ENCODE measurements at places on chromosomes 2 and 18. TPM values are rescaled to one million over a fixed set of nuclear protein-coding genes. Genes with fewer than 3 reads are reported as not detected.

Gene NOL4
- 0.68 TPM for total RNA-seq

Gene GNLY
- not detected for total RNA-seq

Gene MAB21L4
- total RNA-seq = not detected

Gene MROH2A
- 0.80 TPM for total RNA-seq

Gene ALK
- 0.03 TPM for total RNA-seq

Gene SSB
- total RNA-seq = 172 TPM

Gene HOXD13
- total RNA-seq = 20.7 TPM

Gene ZNF2
- total RNA-seq = 3.4 TPM

DNA sequence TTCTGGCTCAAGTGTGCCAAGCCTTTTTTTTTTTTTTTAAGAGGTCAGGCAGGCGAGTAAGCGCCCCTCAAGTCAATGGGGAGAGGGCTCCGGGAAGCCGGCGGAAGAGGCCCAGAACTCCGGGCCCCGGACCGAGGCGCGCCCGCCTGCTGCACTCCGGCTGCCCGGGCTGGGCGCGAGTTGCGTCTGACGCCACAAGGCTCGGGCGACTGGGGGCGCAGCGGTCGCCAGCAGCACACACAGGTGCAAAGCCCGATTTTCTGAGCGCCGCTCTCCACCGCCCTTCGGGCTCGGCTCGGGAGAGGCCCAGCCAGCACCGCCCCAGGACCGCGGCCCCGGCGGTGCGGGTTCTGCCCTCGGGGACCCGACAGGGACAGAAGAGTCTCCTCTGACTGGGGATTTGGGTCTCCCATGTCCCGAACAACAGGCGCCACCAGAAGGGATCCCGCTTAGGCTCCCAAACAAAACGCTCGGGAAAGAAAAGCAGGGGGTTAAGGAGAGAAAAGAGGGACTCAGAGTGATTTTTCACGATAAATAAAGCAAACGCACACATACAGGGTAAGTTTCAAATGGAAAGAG lies 787 bp downstream of the ERBB4 start:
- peak; percentile 48 for DNase-seq

GRCh38 chr2:227703961-227704360 lies 13.9 kb downstream of the SLC19A3 start:
- DNase-seq = peak; percentile 61

DNA sequence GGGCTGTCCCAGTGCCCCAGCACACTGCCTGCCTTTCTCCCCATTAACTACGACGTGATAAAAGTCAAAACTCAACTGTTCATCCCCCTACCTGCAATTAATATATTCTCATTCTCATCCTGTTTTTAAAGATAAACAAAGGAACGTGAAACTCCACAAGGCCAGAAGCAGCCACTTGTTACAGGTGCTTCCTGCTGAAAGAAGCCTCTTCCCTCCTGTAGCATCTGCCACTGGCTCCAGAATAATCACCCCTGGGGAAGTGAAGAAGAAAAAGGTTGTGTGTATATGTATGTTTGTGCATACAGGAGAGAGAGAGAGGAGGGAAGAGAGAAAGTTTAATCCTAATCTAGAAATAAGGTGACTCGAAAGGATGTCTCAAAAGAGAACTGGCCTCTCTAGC lies 27.1 kb downstream of the KIAA2012 start:
- no peak for DNase-seq

- no peak for DNase-seq
Observed at GRCh38 chr2:109013051-109013450, 24.0 kb upstream of the EDAR start.

DNA sequence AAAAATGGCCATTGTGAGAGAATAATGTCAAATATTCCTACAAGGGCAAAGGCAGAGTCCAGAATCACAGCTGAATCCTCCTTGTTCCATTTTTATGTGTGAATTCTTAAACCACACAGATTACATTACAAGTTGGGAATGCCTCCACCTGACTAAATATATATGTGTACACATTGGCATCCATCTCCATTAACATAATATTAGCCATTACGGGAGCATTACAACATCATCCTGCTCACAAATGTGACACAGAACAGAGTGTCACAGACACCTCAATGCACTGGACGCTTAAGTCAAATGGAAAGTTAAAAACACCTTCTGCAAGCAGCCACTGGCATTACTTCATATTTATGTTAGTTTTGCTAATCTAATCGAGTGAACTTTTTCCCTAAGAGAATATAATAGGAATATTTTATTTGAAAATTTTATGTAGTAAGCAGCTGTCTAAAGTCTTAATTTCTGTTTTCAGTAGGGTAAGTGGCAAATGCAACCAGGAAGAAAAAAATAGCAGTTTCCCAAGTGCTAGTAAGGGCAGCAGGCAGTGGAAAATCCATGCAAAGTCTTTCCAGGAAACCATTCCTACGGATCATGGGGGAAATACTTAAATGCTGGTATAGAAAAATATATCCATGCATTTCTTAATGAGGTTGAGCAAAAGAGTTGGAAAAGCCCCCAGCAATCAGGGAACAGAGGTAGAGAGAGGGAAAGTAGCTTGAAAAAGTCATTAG lies 255.6 kb downstream of the OSR1 start:
- DNase-seq = no peak

- no peak for DNase-seq
Observed at GRCh38 chr2:144989579-144990270, 469.8 kb upstream of the ZEB2 start.

DNA sequence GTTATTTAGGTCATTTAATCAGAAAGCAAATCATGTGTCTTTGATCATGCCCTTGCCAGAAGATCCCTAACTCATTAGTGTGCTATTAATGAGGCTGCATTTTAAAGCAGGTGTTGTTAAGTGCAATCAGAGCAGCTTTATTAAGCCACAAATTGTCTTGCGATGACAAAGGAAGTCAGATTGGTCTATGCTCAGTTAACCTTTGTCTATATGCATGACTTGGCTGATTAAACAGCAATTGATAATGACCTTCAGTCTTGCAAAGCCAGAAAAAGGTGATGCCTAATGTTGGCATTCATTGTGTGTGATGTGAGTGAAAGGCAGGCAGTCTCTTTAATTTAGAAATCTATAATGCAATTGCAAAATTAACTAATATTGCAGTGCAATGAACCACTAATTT lies 166.9 kb downstream of the RND3 start:
- DNase-seq = no peak

DNA sequence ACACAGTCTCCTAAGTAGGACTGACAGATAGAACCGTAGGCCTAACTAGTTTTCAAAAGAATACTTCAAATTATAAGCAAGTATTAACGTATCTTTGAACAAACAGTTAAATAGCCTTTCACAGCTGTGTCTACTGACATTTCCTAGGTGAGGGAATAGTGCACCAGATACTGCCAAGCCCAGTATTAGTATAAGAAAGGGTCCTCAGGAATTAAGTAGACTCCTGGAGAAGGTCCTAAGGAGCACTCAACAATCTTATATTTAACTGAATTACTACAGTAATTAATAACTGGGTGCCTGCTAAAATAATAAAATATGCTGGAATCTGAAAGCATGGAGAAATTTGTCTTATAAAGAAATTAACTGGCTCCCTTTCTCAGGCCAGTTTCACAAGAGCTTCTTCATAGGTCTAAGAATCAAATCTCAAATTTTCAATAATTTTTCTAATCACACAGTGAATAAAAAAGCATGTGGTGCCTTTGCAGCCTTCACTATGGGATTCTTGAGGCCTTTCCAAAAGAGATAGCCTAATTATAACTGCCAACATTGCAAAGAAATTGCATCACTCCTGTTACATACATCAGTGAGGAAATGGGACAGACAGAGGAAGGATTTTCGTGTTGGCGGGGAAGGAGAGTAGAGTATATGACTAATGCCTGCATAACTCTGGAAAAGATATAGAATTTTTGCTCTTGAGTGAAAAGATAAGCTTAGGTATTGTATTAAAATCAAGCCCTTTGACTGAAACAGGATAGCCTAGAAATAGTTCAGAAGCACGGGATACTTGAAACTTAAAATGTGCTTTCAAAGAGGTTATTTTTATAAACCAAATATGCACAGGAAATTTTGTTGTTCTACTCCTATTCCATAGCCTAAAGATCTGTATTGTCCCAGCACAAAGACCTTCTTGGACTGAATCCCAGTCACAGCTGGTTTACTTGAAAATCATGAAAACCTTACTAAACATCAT lies 228.6 kb upstream of the STK17B start:
- peak; percentile 90 for DNase-seq

GRCh38 chr2:16368328-16368727 lies 297.3 kb downstream of the CYRIA start:
- DNase-seq = no peak

GRCh38 chr2:60556175-60556574 lies 2.7 kb upstream of the BCL11A start:
- no peak for DNase-seq

DNA sequence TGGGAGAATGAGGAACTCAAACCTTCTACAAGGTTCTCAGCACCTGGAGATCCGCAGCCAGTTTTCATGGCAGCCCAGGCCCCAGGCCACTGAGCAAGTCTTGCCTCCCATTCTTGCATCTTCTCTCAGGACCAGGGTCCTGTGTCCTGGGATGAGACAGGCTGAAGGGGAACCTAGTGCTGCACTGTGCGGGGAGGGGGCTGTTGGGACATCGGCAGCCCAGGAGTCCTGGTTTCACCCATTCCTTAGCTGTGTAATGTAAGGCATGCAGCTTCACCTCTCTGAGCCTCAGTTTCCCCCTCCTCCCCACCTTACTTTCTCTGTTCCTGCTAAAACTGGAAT lies 43.9 kb downstream of the TNS1 start:
- DNase-seq = no peak

GRCh38 chr18:13629841-13630715 lies 96.3 kb downstream of the FAM210A start:
- DNase-seq = peak; percentile 62

DNA sequence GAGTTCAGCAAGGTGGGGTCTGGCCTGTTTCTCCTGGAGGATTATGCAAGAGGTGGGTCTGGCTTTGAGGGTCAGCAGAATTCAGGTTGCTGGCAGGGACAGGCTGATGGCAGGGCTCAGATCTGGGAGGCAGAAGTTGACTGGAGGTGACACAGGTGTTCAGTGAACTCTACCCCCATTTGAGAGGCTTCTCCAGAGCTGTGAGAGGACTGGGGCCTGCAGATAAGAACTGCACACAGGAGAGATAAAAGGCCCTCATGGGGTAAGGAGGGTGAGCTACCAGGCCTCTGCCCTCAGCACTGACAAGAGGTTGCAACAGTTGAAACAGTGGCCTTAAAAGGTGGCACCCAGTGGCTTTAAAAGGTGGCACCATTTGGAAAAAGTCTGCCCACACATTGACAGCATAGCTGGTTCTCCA lies 13.1 kb downstream of the MOCOS start:
- DNase-seq = no peak

DNA sequence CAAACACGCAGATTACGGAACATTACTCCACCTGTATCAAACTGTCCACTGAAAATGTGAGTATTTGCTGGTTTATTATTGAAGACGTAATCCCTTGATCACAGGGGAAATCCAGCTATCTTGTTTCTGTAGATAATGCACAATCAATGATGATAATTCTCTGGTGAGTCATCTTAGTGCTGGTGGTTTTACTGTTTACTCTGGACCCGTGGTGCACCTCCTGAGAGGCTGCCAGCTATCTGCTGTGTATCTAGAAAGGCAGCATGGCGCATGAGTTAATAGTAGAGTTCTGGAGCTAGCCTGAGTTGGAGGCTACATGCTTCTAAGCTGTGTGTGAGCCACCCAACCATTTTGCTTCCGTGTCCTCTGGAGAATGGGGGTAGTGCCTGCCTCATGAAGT lies 6.5 kb downstream of the NCAPH start:
- peak; percentile 74 for DNase-seq

- DNase-seq = peak; percentile 92
Observed at GRCh38 chr2:111071600-111072171, 49.0 kb upstream of the BCL2L11 start.

- DNase-seq = no peak
Observed at GRCh38 chr2:240645346-240645745, 20.1 kb downstream of the GPR35 start.

DNA sequence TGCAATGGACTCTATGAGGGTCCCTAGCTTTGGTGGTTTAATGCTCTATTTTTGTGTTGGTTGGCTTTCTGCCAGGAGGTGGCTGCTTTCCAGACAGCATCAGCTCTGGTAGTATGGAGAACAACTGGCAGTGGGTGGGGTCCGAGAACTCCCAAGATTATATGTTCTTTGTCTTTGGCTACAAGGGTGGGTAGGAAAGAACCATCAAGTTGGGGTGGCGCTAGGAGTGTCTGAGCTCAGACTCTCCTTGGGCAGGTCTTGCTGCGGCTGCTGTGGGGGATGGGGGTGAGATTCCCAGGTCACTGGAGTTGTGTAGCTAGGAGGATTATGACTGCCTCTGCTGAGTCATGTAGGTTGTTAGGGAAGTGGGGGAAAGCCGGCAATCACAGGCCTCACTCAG lies 976.1 kb upstream of the GYPC start:
- no peak for DNase-seq

- DNase-seq = no peak
Observed at GRCh38 chr2:38125842-38126241, 49.9 kb upstream of the CYP1B1 start.

DNA sequence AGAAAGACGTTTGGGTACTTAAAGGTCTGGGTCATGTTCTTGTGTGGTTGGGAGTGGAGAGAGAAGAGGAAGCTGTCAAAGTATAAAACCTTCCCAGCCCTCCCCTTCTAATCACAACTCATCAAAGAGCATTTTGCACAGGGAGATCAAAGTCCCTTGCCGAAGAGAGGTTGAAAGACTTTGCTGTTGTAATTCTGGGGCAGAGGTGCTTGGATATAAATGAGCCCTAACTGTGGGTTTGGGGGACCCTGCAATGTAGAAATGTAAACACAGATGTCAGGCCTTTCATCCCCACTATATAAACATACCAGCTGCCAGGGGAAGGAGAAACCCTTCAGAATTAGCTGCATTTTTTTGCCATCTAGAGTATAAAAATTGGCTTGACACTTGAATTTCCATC lies 182.1 kb downstream of the ETAA1 start:
- no peak for DNase-seq

- no peak for DNase-seq
Observed at GRCh38 chr2:228339525-228339924, 158.0 kb upstream of the SPHKAP start.

DNA sequence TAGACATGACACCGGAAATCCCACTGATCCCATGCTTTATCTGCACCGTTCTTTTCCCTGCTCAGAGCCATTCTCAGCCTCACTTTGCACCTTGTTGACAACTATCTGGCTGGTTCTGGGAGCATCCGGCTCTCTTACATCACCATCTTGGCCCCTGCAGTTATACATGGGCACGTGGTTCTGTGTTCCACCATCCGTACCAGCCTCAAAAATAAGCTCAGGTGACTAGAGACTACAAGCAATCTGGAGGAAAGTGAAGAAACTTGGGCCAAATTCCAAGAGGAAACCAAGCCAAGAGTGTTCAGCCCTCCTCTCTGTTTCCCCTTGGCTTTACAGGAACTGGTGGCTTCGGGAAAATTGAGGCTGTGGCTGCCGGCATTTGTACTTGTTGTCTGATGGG lies 244.6 kb upstream of the ACVR2A start:
- no peak for DNase-seq

GRCh38 chr2:68569604-68570003 lies 73.8 kb upstream of the PROKR1 start:
- peak; percentile 4 for DNase-seq

- no peak for DNase-seq
Observed at GRCh38 chr2:20806286-20806685, 16.6 kb downstream of the LDAH start.

Measured in Daoy (cell line).